NCI-H524 treated with DMSO at 0.1 percent for 48 hours (cell line): ENCODE measurements at places on chromosomes 1 and 21.

DNA sequence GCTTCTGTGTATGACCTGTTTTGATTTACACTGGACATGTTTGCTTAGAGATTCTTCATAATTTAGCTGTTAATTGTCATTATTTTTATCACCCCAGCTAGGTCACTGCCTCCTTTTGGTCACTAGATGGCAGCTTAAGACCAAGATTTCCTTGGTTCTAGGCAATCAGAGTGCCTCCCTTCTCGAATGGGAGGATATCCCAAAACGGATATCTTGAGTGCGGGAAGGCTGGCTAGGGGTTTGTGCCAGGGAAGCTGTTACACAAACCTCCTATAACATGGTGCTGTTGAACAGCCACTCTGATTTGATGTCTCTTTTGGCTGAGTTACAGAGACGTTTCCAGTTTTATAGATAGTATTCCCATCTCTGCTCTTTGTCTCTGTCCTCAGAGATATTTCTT lies 283.5 kb downstream of the S1PR1 start:
- DNase-seq = peak; percentile 43

GRCh38 chr1:48062353-48062752 lies 65.2 kb upstream of the TRABD2B start:
- DNase-seq = no peak

GRCh38 chr1:76872944-76873343 lies 5.7 kb downstream of the ST6GALNAC5 start:
- no peak for DNase-seq

GRCh38 chr1:38336961-38337360 lies 290.4 kb upstream of the POU3F1 start:
- DNase-seq = no peak

DNA sequence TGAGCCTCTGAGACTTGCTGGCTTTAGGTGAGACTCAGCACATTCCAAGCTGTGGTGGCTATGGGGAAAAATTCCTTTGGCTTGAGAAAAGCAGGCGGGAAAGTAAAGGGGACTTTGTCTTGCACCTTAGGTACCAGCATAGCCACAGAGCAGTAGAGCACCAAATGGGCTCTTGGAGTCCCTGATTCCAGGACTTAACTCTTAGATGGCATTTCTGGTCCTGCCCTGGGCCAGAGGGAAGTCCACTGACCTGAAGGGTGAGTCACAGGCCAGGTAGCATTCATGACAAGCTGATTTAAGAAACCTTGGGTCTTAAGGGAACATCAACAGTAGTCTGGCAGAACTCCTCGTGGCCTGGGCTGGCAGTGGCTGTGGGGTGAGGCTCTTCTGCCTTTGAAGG lies 344.7 kb downstream of the DUSP10 start:
- no peak for DNase-seq

- DNase-seq = no peak
Measured at GRCh38 chr1:33009561-33009960, 27.1 kb downstream of the AK2 start.

DNA sequence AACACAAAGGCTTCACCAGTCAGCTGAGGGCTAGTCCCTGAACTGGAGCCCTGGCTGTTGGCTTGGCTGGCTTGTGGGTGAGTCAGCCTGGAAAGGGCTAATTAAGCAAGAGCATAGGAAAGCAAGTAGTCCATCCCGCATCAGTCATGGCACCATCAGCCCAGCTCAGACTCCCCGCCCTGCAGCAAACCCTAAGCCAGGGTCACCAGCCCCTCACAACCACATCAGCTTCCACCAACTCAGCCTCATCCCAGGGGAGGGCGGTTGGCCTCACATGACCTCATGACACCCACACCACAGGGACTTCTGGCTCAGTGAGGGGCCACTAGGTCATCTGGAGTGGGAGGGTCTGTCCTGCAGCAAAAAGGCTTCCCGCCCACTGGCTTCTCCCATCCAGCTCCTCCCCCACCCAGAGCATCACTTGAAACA lies 7.0 kb upstream of the SPATC1L start:
- no peak for DNase-seq

GRCh38 chr1:93959413-93959812 lies 50.2 kb upstream of the GCLM start:
- DNase-seq = no peak

GRCh38 chr1:74530892-74531291 lies 18.5 kb upstream of the LRRC53 start:
- no peak for DNase-seq

- no peak for DNase-seq
Measured at GRCh38 chr1:247961791-247962190, 3.2 kb upstream of the OR2AK2 start.

GRCh38 chr1:10471411-10472219 lies 714 bp downstream of the DFFA start:
- no peak for DNase-seq

- no peak for DNase-seq
Measured at GRCh38 chr1:117638759-117639158, 32.9 kb downstream of the TENT5C start.

- DNase-seq = peak; percentile 81
Measured at GRCh38 chr1:205041998-205042910, 758 bp upstream of the CNTN2 start.

DNA sequence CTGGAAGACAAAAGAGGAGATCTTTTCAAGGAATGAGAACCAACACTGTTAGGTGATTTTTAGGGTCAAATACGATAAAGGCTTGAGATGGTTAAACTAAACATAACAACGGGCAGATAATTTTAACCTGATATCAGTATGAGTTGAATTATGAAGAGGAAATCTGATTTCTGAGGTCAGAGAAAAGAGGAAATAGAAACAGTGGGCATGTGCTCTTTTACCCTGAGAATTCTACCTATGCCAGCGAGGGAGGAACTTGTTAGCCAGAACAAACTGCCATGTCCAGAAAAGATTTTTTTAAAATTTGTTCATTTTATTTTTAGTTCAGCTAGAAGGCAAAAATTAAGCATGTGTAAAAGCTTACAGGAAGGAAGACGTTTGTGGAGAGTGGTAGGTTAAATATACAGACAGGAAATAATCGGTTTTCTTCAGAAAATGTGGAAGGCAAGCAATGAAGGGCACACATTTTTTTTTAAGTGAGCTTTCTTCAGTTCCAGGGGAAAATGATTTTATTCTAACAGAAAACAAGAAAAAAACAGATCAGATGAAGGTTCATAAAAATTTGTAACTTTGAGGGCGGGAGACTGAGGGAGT lies 1745.3 kb downstream of the MRPL39 start:
- DNase-seq = no peak

- DNase-seq = no peak
Measured at GRCh38 chr1:177800400-177801088, 169.3 kb downstream of the SEC16B start.

DNA sequence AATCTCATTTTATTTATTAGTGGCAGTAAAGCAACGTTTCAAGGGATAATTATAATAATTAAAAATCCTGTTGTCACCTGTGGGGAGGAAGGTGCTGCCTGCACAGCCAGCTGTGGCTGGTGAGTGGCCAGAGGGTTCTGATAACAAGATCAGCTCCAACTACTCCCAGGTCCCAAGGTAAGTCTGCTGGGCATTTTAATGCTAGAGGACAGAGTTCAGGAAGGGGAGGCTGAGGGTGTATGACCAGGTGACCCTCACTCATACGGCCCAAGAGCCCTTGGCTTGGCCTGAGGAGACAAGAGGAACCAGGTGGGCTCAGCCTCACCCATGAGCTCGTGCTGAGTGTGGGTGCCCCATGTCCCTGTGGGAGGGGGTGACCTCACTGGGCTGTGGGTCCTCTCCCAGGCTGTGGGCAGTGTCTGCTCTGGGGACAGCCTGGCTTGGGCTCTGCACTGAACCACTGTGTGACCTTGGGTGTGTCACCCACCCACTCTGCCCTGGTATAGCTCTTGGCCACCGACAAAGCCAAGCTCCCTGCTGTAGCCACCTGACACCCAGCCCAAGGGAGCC lies 223.8 kb downstream of the PTPRU start:
- no peak for DNase-seq

GRCh38 chr1:15053153-15053552 lies 100.4 kb upstream of the TMEM51 start:
- DNase-seq = no peak

DNA sequence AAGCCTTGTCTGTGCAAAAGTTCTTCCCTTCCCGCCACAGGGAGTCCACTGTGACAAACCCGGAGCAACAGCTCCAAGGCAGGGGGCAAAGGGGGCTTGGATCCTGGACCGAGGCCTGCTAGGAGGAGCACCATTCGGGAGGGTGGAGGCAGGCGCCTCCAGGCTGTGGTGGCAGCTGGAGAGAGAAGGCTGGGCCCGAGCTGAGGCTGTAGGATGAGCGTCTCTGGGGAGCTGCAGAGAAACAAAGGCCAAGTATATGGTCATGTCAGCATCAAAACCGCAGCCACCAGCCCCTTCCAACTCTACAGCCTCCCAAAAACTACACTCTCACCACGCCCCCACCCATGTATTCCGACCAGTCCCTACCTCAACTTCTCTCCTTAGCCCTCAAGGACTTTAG lies 579 bp downstream of the SH3BP5L start:
- no peak for DNase-seq

DNA sequence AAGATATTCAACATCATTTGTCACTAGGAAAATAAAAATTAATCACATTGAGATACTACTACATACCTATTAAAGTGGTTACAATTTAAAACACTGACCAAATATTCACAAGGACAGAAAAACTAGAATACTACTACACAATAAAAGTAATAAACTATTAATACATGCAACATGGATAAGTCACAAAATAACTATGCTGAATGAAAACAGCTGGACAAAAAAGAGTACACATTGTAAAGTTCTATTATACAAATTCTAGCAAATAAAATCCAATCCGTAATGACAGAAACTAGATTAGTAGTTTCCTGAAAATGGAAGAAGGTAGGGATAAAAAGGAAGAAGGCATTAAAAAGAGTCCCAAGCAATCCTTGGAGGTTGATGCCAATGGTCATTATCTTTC lies 348.7 kb upstream of the PTBP2 start:
- DNase-seq = no peak

DNA sequence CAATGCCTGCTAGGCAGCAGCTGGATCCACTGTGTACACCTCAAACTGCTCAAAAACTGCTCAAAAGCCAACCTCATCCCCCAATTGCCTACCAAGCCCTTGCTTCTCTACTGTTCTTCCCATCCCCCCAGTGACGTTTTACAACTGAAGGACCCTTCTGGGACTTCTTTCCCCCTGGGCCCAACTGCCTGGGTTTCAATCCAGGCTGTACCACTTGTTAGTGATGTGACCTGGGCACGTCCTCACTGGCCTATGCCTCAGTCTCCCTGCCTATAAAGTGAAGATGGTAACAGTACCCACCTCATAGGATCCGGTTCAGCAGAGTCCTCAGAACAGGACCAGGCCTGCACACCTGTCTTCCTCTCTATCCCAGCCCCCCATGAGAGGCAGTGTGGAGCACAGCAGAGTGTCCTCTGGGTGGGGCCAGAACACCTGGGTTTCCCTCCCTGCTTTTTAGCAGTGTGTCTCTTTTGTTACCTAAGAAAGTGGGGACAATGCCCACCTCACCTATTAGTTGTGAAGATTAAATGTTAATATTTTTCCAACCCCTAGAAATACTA lies 1.9 kb upstream of the TEKT2 start:
- DNase-seq = no peak

GRCh38 chr1:162028726-162029125 lies 5.1 kb upstream of the OLFML2B start:
- no peak for DNase-seq

- no peak for DNase-seq
Measured at GRCh38 chr1:94614996-94615395, 73.4 kb upstream of the F3 start.

- DNase-seq = no peak
Measured at GRCh38 chr1:39575191-39576015, 1.2 kb downstream of the PABPC4 start.

GRCh38 chr21:42495765-42496119 lies 282 bp downstream of the RSPH1 start:
- DNase-seq = no peak

DNA sequence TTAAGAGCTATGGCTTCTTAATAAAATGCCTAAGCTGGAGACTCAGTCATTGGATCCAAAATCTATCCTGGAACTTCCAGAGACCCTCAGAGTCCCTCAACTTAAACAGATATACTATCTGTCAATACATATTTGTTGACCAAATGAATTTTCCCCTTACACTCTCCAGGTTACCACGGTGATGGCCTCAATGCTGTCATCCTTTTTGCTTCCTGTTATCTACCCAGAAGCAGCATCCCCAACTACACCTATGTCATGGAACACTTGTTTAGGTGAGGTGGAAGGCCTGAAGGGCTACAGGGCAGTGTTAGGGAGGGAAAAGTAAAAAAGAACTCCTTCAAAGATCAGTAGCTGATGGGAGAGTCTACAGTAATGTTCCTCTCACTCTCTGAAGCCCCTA lies 4.4 kb upstream of the C1orf56 start:
- no peak for DNase-seq

DNA sequence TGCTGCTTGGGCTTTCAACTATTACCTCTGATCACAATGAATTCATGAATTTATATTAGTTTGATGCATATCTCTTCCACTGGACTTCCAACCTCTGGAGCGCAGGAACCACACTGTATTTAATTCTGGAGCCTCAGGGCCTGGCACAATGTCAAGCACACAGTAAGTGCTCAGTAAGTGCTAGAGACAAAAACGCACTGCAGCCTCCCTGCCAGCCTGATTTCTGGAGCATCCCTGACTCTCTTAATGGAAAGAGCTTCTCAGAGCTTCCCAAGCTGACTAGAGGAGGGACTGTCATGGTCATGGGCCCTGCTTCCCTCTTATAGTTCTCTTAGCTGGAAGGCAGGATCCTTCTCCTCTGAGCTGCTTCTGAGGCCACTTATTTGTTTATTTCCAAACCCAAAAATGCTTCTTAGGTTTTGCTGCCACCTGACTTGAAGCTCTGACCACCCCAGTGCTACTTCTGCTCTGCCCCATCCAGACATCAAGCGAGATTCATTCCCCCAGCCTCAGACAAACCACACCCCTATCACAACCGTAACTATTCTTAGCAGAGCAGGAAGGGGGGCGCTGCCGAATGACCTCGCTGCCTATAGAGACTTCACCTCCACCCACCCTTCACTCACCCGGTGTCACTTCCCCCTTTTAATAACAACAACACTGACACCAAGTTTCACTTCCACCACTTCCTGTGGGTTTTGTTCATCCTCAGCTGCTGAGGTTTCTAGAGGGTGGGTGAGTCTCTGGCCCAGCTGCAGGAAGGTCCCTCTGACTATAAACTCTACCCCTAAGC lies 33.6 kb downstream of the NUAK2 start:
- DNase-seq = no peak

GRCh38 chr1:41508290-41508689 lies 23.8 kb upstream of the EDN2 start:
- no peak for DNase-seq

- no peak for DNase-seq
Measured at GRCh38 chr1:86247597-86248279, 91.2 kb upstream of the COL24A1 start.
